ENCODE measurements at places on chromosomes 12 and 14.

DNA sequence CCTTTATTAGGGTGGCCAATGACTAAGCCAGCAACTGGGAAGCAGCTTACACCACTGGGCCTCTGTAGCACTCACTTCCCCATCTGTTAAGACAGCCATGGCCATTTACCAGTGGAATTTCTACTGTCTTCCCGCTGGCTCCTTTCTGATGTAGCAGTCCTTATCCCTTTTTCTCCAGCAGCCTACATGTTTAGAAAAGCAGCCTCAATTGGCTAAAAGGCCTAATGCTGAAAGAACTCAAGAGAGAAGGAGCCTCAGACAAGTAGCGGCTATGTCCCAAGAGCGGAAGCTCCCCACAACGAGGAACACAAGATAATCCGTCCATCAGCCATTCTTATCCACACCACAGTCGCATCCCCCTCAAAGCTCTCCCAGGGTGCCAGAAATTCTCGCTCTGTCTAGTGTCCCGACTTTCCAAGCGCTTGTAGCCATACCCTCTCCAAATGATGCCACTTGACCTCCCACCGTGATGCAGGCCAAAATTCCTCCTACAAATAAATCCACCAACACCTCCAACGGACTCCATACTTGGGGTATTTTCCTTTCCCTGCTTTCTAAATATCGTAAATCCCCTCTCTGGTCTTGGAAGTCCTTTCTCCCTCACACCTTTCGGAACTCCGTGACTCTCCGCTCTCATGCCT, 624 bp downstream of the M6PR start:
- no peak for DNase-seq

GRCh38 chr14:82490397-82490796, 956.7 kb upstream of the SEL1L start:
- DNase-seq: no peak

GRCh38 chr12:88855301-88855700, 275.0 kb upstream of the KITLG start:
- no peak for DNase-seq

DNA sequence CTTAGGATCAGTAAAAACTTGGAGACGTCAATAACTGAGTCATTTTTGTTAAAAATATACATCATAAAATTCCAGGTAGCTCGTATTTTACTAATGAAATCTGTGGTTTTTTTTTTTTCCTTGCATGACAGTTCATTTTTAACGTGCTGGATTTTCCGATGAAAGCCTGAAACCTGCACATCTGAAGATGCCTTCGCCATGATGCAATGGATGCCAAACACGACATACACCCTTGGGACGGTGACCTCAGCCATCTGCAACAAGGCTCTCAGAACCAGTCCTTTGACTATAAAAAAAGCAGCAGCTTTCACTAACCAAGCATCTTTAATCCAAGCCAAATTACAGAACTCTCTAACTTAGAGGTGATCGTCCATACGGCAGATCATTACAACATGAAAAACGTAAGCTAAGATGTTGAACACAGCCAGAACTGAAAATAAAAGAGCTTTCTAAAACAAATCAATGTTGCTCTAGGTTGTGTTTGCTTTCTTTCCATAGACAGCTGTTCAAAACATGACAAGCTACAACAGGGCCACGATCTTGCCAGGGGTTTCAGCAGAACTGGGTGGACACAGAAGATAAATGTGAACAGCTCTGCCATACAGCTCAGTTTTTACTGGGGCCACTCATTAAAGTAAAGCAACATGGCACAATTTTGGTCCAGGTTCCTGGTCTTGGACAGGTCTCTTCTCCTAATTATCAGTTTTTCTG, 7.8 kb downstream of the NIN start:
- no peak for DNase-seq

GRCh38 chr14:34713681-34714319, 593 bp downstream of the CFL2 start:
- no peak for DNase-seq

GRCh38 chr12:43761500-43761899, 2.7 kb downstream of the IRAK4 start:
- no peak for DNase-seq

- no peak for DNase-seq
These were observed 80.2 kb downstream of the BAZ1A start for GRCh38 chr14:34794941-34795340.

DNA sequence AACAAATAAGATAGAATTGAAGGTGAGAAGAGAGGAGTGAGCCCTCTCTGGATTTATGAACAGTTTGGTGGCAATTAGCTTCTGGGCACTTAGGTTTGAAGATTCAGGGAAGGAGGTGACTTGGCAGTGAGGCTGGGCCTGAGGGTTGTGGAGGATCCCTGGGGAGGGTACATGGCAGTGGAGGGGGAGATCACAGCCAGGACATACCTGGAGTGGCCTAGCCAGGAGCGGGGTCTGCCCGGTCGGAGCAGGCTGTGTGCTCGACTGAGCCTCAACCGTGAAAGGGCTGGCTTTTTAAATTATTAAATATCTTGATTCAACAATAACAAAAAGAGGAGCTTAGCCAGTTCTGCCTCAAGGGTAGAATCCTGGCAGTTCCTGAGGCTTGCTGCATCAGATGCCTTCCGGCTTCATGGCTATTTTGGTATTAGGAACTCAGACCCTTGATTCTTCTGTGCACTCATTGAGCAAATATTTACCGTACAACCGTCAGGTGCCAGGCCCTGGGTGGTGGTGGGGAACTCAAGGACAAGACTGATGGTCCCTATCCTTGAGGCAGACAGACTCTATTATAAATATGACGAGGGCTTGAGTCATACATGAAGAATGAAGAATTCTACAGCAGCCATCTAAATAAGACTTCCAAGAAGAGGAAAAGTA, 73.4 kb downstream of the SPTB start:
- DNase-seq: no peak

DNA sequence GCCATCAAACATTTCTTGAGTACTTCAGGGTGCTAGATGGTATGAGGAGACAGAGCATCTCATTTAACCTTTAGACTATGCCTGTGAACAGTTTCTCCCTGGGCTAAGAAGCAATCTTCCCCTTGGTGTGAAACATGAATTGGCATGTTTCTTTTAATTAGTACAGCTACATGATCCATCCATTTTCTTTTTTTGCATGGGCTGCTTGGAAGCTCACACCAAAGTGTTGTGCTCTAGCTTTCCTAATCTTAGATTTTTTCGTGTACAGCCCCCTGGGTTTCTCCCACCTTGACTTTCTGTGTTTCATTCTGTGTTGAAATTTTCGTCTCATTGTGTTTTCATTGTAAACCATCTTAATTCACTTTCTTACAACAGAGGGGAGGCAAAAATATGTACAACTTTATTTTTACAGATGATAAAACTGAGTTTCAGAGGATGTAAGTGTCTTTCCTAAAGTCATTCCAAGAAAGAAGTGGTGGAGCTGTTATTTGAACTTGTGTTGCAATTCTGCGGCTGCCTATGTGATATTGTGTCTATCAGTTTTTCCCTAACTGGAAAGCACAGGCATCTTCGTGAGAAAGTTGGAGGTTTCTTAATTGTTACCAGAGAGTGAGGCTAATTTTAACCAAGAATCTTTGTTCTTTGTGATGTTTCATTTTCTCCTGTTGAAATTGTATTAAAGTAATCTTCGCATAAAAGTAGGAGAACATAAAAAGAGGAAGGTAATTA, 64.5 kb downstream of the DAAM1 start:
- no peak for DNase-seq

DNA sequence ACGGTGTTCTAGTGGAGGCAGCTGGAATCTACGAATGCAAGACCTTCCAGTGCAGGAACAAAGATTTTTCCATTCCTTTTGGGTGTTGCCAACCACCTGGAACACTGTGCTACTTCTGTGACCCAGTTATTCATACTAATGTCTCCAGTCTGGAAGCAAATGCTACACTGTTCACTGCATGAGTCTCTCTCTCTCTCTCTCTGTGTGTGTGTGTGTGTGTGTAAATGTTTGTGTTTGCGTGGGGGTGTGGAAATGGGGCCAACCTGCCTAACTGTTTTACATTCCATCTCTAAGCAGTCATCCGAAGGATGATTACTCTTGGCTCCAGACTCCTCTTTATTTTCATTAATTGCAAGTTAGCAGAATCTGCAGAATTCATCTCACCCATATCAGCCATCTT, 29.9 kb upstream of the YBX3 start:
- no peak for DNase-seq

DNA sequence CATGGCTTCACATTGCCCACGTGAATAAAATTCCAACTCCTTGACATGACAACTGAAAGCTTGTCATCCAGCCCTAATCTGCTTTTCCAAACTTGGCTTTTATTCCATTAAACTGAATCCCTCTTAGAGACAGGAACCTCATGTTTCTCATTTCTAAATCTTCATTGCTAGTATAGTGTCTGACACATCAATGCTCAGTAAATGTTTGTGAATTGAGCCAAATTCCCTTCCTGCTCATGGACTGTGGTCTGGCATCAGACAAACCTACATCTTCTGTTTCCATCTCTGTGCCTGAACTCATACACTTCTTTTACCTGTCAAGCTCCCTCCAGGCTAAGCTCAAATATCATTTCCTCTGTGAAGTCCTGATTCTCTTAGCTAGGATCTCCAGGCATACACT, 4.3 kb upstream of the FKBP11 start:
- DNase-seq: no peak

- no peak for DNase-seq
These were observed 123.5 kb downstream of the MED13L start for GRCh38 chr12:116153983-116154382.

DNA sequence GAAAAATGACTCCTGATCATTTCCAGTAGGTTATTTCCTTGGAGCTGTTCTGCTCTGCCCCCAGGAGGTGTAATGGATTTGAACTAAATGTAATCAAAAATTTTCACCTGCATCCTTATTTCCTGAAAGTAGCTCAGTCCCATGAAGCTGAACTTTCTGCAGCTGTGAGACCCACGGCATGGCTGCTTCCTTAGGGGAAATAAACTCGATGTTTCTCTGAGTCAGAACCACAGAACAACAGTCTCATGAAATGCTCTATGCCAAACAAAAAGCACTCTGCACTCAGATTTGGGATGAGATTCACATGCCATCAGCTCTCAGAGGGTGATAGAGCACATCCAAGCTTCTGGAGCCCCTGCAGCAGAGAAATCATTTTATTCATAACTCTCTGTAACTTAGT, 224.1 kb upstream of the PLEKHG7 start:
- no peak for DNase-seq

All from right forelimb (tissue), 1 donor.